ENCODE measurements at places on chromosomes 3 and 15.

- DNase-seq: no peak
These were observed 168.2 kb downstream of the TPRG1 start for GRCh38 chr3:189339996-189340395.

GRCh38 chr3:34783876-34784275 is 855.4 kb upstream of the ARPP21 start:
- no peak for DNase-seq

DNA sequence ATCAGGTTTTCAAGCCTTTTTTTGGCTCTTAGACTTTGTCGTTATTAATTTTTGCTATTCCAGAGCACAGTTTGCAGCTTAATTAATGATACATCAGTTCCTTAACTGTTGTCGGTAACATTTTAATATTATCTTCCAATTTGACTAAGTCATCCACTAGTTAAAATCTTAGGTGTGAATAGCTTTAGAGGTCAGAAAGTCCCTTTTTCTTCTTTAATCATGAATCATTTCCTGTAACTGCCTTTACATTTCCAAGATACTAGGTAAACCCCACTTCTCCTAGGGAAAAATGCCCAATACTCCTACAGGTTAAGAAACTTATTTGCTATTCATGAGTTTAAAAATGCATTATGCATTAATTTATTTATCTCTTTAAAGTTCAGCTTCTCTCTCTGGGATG is 260.9 kb upstream of the CFAP20DC start:
- DNase-seq: no peak

GRCh38 chr15:92665100-92665555 is 9.6 kb upstream of the FAM174B start:
- DNase-seq: no peak

- no peak for DNase-seq
These were observed 67.9 kb downstream of the VGLL3 start for GRCh38 chr3:86923071-86923491.

DNA sequence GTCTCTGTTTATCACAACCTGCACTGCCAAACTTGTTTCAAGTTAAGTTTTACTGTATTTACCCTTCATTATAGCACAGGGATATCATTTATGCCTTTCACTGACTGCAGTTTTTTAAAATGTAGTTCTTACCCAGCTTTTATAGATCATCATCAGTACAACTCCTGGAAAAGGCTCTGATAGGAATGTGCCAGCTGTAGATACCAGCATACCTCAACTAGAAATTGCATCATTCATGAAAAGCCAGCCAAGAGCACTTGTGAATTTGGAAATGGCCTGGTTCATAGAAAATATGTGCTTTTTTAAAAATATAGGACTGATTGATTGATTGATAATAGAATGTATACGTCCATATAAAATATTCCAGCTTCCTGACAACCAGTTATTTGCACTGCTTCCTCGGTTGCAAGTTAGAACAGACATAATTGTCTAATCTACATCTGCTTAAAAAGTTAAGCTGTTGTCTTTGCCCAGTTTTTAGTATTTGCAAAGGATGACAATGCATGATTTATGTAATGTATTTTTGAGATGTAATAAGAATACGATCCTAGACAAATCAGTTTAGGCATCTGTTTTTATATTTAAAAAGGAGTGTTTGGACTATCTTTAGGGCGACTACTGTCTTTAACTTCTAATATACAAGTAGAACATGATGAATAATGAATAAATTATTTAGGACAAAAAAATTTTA is 58.5 kb downstream of the DCUN1D1 start:
- no peak for DNase-seq

- no peak for DNase-seq
These were observed 32.2 kb downstream of the RORA start for GRCh38 chr15:61196711-61197586.

Data from retinal pigment epithelial cell (primary cell).